ENCODE measurements at places on chromosomes 7 and 10.
A peak's percentile ranks its signal among the peaks of the same experiment; 100 is the strongest.

DNA sequence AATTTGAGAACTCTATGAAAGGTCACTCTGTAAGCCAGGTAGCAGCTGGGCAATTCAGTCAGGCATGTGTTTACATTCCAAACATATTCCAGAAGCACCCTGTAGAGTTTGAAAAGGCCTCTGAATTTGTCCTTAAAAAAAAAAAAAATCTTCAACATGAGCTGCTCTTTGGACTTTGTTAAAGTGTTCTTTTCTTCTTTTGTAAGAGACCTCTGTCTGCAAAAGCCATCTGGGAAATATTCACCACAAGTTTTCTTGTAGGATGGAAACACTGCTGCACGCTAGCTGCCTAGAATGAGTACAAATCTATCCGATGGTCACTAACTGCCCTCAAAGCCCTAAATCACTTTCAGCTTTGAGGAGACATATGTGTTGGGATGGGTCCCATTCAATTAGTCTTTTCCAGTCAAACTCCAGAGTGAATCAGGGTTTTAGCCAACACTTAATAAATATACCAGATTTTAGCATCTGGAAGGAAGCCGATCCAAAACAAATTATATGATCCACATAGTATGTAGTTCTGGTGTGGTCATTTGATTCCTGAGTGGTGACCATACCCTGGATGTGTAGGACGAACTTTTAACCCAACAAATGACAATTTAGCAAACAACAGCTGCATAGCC, 85.9 kb downstream of the CD36 start:
- no peak for DNase-seq

DNA sequence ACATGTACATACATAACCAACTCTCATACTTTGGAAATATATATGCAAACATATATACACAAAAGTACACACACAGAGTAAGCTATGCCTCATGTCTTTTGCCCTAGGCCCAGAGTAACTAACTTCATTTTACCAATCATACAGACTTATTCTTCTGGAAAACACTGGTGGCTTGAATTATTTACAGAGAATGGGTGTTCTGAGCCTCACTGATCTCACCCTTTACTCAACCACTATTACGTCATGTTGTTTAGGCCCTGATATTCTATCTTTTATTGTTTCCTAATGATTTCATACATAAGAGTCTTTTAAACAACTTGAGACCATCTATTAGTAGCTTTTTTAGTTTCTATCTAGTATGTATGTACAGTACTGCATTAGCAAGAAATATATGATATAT, 43.0 kb downstream of the ANK3 start:
- no peak for DNase-seq

DNA sequence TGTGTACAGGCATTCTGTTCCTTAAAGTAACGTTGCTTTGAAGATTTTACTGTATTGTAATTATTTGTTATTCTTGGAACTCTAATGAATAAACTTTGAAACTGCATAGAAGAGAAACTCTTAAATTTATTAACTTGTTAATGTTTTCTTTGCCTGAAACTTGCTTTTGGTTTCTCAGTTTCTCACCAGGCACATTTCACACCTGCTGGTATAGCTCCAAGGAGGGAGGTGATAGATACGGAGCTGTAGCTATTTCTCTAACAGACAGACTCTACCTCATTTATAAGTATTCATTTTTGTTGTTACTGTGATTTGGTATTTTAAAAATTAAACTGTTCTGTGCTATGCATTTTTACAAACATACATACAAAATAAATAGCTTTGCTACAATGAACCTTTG, 32.7 kb downstream of the R3HCC1L start:
- no peak for DNase-seq

- no peak for DNase-seq
Measured at GRCh38 chr10:97865488-97865887, 15.8 kb downstream of the GOLGA7B start.

GRCh38 chr7:155857141-155857540, 44.9 kb upstream of the SHH start:
- no peak for DNase-seq

GRCh38 chr10:57513637-57514036, 754.1 kb downstream of the IPMK start:
- no peak for DNase-seq

- DNase-seq = peak; percentile 54
Measured at GRCh38 chr10:46028584-46029460, 1.6 kb downstream of the NCOA4 start.

DNA sequence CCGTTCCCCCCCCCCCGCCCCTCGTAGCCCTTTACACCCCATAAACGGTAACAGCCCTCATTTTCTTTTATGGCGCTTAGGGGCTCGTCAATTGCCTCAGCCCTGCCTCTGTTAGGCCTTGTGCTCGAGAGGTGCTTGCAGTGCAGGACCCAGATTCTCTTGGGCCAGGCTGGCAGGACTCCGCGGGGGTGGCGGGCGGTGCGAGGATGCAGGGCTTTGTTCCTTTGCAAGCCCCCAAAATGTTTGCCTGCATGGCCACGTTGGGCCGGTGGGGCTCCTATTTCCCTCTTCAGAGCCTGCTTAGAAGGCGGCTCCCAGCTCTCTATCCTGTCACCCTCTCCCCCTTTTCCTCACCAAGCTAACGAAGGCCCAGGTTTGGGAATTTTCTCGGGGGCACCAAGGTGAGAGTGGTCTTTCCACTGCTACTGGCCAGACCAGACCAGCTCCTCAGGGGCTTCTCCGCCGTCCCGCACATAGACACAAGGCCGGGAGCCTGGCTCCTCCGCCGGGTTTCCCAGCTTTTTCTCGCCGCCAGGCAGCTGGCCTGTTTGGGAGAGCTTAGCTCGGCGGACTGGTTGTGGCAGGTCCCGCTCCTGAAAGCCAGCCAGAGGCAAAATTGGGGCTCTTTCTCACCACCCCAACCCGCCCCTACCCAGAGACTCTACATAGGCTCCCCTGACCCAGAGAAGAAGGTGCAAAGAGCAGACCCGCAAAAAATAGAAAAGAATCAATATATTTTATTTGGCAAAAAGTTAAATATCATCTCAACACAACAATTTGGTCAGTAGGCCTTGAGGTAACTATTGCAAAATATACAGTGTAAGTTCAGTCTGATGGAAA, 3.4 kb downstream of the HOXA9 start:
- DNase-seq = no peak

GRCh38 chr10:3874990-3875841, 90.2 kb upstream of the KLF6 start:
- DNase-seq = peak; percentile 56

- no peak for DNase-seq
Measured at GRCh38 chr10:69232252-69232651, 12.1 kb downstream of the HKDC1 start.
